ENCODE measurements at places on chromosomes 12 and 14.

DNA sequence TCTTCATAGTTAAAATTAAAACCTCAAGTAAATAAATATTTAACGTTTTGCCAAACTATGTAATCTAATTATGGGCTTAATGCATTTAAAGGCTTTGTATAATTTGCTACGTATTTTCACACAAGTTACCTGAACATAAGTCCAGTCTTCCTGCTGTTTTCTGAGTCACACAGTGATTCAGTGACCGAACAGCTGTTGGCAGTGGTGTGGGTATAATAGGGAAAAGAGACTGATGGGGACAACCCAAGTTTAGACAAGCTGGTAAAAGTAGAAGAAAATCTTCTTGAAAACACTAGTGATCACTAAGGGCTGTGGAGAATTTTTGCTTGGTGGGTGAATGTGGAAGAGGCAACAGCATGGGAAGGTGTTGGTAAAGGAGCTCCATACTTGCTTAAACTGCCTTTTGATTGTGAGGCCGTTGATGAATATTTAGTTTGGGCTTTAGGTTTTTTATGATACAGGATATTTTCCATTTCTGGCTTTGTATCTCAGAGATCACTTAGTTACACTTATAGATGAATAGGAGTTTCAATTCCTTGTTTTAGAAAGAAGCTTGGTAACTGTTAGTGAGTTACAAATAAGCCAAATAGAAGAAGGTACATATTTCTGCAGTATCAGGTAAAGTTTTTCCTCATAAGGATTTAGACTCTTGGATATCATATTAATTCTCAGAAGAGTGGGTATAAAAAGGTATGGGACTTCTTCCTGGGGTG, 23.9 kb downstream of the LRRK2 start:
- no peak overlapping the region for H3K4me3 ChIP-seq
- DNase-seq = no peak
- no peak overlapping the region for H3K27ac ChIP-seq
- H3K27me3 ChIP-seq = no peaks in the 10 kb centered on the region
- no peaks in the 10 kb centered on the region for H3K4me1 ChIP-seq
- H3K36me3 ChIP-seq = no peaks in the 10 kb centered on the region

- no peaks in the 10 kb centered on the region for H3K27me3 ChIP-seq
- no peak overlapping the region for H3K27ac ChIP-seq
- no peaks in the 10 kb centered on the region for H3K4me1 ChIP-seq
- no peak overlapping the region for H3K4me3 ChIP-seq
- no peak for DNase-seq
Measured at GRCh38 chr12:17976202-17976601, 113.8 kb downstream of the RERGL start.

- no peaks in the 10 kb centered on the region for H3K27me3 ChIP-seq
- H3K36me3 ChIP-seq = no peaks in the 10 kb centered on the region
- no peaks in the 10 kb centered on the region for H3K4me1 ChIP-seq
Measured at GRCh38 chr12:128408669-128409068, 141.7 kb downstream of the TMEM132C start.

- H3K4me1 ChIP-seq = no peaks in the 10 kb centered on the region
- no peak overlapping the region for H3K4me3 ChIP-seq
- DNase-seq = no peak
- no peaks in the 10 kb centered on the region for H3K36me3 ChIP-seq
Measured at GRCh38 chr14:62894736-62895135, 150.5 kb downstream of the KCNH5 start.

DNA sequence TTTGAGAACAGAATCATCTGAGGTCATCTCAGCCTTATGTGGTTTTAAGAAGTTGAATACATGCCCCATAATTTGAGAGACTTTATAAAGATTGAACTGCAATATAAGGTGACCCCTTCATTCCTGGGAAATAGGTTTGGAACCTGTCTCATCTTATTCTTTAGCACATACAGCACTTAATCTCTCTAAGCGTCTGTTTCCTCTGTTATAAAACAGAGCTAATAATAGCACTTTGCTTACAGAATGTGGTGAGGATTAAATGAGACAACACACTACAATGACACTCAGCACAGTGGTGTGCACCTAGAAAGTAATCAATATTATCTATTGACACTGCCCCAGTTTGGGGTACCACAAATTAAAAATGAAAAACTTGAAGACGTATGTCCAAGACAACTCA, 102.1 kb downstream of the DUSP6 start:
- no peaks in the 10 kb centered on the region for H3K27me3 ChIP-seq
- H3K4me1 ChIP-seq = peaks cover 7% of the 10 kb centered on the region
- no peaks in the 10 kb centered on the region for H3K36me3 ChIP-seq
- H3K4me3 ChIP-seq = no peak overlapping the region
- H3K27ac ChIP-seq = no peak overlapping the region
- DNase-seq = no peak

GRCh38 chr14:100900837-100901390, 2.6 kb downstream of the RTL1 start:
- no peaks in the 10 kb centered on the region for H3K27me3 ChIP-seq
- no peak overlapping the region for H3K4me3 ChIP-seq
- no peak overlapping the region for H3K27ac ChIP-seq
- H3K36me3 ChIP-seq = no peaks in the 10 kb centered on the region
- H3K4me1 ChIP-seq = no peaks in the 10 kb centered on the region

GRCh38 chr14:91016800-91017410, 43.5 kb downstream of the RPS6KA5 start:
- no peak overlapping the region for H3K4me3 ChIP-seq
- H3K4me1 ChIP-seq = peaks cover 8% of the 10 kb centered on the region
- H3K27me3 ChIP-seq = no peaks in the 10 kb centered on the region
- H3K27ac ChIP-seq = no peak overlapping the region
- peaks cover 4% of the 10 kb centered on the region for H3K36me3 ChIP-seq

DNA sequence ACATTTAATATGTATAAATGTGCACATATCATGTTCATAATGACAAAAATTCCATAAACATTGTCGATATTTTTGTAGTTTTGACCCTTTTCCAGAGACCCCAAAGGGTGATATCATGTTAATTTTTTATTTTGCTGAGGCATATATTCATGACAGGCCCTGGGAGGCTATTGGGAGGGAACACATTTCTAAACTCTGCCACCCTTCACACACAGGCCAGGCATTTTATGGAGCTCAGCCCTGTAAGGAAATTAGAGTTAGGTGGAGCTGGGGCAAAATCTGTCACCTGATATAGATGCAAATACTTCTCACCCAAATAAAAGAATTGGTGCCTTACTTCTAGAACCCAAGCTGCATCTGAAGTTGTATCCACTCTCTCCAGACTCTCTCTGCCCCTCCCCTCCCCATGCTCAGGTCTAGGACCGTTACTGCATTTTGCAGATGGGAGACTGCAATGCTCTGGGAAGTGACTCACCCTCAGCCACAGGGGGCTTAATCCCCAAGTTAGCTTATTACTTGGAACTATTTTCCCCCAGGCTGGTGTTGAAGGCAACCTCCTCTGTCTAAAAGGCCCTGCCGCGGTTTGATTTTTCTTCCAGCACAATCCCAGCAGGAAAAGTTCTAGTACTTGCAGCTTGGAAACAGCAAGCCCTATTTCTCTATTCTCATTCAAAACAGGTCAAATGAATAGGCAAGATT, 238.9 kb downstream of the EMP1 start:
- H3K4me3 ChIP-seq = no peak overlapping the region
- H3K36me3 ChIP-seq = no peaks in the 10 kb centered on the region
- H3K27me3 ChIP-seq = no peaks in the 10 kb centered on the region
- H3K27ac ChIP-seq = no peak overlapping the region

- H3K4me3 ChIP-seq = no peak overlapping the region
- no peaks in the 10 kb centered on the region for H3K36me3 ChIP-seq
- no peak overlapping the region for H3K27ac ChIP-seq
Measured at GRCh38 chr12:47991106-47992061, 12.9 kb downstream of the COL2A1 start.

GRCh38 chr12:46158501-46158900, 110.3 kb downstream of the SLC38A1 start:
- no peak overlapping the region for H3K4me3 ChIP-seq
- no peaks in the 10 kb centered on the region for H3K4me1 ChIP-seq
- no peaks in the 10 kb centered on the region for H3K36me3 ChIP-seq
- no peak overlapping the region for H3K27ac ChIP-seq

DNA sequence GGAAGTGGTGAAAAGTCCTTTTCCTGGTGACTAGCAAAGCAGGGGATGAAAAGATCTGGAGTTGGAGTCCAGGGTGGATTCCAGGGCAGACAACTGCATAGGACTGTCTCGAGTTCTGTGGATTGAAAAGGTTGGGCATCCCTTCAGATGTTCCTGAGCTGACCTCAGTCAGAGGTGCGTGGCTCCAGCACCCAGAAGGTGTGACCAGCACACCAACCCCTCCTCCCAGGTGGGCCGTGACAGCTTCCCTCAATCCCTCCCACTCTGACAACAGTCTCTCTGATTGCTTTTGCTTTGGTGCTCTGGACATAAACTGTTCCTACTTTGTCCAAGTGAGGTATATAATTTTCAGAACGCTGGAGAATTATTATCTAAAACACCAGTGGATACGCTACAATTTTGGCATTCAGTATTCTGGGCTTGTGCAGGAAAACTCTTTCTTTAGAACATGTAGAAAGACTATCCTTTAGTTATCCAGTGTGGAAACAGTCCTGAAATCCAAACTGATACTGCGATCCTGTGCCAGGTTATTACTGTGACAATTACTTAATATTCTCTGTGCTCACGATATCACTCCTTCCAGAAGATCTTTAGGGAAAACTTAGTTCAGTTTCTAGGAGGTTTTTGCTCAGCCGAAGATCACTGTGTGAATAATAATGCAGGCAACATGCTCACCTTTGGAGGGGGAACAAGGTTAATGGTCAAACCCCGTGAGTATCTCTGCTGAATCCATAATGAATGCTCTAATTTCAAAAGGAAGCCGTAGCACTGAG, 87.9 kb downstream of the DAD1 start:
- H3K4me1 ChIP-seq = peaks cover 11% of the 10 kb centered on the region
- peak overlapping the region; percentile 66 for H3K4me3 ChIP-seq
- H3K27ac ChIP-seq = peak overlapping the region; percentile 71
- H3K27me3 ChIP-seq = no peaks in the 10 kb centered on the region
